ENCODE measurements at places on chromosomes 3 and 15.

GRCh38 chr3:32757618-32758374 lies 60.0 kb upstream of the TRIM71 start:
- no peak for DNase-seq

GRCh38 chr15:75823860-75824613 lies 19.2 kb upstream of the UBE2Q2 start:
- no peak for DNase-seq

GRCh38 chr3:86937306-86937791 lies 53.6 kb downstream of the VGLL3 start:
- no peak for DNase-seq

GRCh38 chr15:36831125-36831903 lies 251.9 kb downstream of the CDIN1 start:
- DNase-seq, result no peak

DNA sequence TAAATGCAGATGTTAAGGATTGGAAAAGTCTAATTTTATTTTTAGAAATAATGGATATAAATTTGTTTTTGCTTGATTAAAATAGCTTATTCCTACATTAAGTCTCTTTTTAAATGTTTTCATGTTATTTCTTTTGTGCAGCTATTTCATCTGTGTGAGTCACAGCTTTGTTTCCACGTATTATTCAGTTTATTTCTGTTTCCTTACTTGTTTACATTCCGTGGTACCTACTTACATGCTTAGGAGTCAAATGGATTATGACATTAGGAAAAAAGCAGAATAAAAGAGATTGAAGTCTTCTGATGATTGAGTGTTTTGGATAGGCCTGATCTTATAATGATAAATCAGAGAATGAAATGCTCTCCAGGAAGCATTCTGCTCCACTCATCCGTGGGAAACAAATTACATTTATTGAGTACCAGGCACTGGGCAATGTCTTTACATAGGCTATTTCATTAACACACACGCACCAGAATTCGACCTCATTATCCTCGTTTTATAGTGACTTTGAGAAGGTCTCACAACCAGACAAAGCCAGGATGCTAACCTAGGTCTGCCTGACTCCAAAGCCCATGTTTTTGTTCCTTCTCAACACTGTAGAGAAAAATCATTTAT lies 38.1 kb upstream of the RASA2 start:
- no peak for DNase-seq

GRCh38 chr3:110384601-110385000 lies 687.0 kb upstream of the NECTIN3 start:
- DNase-seq, result no peak

- DNase-seq, result no peak
Measured at GRCh38 chr15:61828008-61828407, 232.2 kb downstream of the VPS13C start.

DNA sequence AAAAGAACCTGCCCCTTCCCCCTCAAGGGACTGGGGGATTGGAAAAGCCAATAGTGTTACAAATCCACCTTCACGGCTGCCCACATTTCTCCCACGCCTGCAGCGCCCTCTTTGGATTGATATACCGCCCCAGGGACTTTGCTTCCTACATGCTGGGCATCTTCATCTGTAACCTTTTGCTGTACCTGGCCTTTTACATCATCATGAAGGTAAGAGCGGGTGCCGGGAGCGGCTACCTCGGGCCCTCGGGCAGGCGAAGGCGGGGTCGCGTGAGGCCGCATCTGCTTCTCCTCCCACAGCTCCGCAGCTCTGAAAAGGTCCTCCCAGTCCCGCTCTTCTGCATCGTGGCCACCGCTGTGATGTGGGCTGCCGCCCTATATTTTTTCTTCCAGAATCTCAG lies 73.1 kb downstream of the USF3 start:
- no peak for DNase-seq

GRCh38 chr3:72892870-72893269 lies 5.0 kb downstream of the GXYLT2 start:
- DNase-seq, result no peak

GRCh38 chr3:58272891-58273290 lies 33.2 kb upstream of the RPP14 start:
- DNase-seq, result no peak

- no peak for DNase-seq
Measured at GRCh38 chr3:195888311-195888761, 20.0 kb downstream of the TNK2 start.

GRCh38 chr3:37630441-37630840 lies 231.2 kb upstream of the CTDSPL start:
- DNase-seq, result no peak

DNA sequence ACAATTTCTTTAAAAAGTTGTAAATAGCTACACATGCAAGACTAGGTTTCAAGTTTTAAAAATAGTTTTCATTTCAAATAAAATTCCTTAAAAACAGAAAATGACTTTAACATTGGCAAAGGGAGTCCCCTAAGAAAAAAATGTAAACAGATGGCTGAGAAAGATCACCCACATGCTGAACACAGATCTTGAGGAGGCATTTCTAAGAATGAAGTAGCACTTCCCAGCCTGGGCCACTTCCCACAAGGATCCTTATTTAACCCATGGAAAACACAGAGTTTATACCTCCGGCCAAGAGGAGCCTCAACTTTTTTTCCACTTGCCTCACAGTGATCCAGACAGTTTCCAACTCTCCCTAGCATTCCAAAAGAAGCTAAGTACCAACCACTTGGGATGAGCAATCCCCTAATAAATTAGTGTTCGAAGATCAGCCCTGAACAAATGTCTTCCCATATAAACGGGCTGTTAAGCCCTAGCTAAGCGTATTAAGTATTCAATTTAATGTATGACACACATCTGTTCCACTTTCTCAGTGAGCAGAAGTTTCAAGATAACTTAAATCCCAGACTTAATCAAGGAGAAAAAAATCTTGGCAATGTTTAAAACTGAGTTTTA lies 61.4 kb downstream of the GADL1 start:
- DNase-seq, result no peak

DNA sequence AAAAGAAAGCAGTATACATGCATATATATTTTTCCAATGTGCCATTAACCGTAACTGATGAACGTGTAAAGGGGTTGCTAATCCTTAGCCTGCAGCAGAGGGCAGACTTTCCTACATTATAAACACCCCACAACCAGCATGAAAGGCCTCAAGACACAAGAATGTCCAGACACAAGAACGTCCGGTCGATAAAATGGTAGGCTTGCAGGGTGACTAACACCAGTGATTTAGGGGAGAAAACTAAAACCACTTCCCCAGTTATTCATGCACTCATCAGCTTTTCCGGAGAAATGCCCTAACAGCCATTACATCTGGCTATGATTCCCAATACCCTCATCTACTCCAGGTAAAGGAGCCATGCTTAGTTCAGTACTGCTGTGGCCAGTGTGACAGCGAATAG lies 57.4 kb downstream of the LRTM1 start:
- DNase-seq, result peak; percentile 3

DNA sequence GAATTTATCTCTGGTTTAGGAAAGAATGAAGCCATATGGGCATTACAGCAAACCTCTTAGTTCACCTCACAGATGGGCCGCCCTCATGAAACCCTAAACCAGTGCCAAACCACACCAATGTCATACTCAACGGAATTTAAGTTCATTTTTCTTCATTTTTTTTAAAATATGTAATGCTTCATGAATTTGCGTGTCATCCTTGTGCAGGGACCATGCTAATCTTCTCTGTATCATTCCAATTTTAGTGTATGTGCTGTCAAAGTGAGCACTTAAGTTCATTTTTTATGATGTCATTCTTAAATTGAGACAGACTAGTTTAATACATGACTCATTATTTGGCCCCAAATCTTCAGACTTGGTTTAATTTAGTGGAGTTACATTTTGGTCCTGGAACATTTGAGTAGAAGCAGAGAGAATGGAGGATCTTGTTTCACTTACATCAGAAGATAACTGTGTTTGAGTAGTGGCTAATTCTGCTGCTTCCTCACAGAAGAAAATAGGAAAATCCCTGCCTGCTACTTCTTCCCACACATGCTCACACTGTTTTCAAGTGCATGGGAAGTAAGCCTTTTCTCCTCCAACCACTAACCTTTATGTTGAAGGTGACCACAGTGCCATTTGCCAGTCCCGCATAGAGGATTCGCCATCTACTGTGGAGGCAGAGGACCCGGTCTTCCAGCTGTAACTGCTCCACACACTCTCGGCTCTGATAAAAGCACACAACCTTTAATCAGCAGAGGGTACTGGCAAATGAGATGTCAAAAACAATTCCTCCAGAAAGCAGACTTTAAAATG lies 63.3 kb downstream of the ZNF106 start:
- DNase-seq, result no peak

- DNase-seq, result no peak
Measured at GRCh38 chr15:99720533-99720932, 12.7 kb downstream of the LYSMD4 start.

DNA sequence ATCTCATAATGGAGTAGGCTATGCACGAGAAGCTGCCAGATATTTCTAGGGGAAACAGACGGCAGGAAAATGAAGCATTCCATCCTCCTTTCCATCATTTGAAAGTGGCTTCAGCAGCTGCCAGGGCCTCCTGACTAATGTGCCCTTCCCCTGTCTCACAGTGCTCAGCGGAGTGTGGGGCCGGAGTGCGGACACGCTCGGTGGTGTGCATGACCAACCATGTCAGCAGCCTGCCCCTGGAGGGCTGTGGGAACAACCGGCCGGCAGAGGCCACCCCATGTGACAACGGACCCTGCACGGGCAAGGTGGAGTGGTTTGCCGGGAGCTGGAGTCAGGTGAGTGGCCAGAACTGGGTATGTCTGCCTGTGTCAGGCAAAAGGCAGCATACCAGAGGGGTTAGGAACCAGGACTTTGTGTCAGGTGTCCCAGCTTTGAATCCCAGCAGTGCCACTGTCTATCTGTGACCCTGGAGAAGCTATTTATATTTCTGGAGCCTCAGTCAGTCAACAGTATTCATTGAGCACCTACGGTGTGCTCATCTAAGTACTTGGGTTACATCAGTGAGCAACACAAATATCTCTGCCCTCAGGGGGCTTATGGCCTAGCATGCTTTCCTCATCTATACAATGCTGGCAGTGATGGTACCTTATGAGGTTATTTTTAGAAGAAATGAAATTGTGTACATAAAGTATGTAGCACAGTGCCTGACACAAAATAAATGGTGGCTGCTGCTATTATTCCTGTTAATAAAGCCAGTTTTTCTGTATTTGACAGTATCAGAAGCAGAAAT lies 52.4 kb upstream of the NR2E3 start:
- DNase-seq, result no peak

DNA sequence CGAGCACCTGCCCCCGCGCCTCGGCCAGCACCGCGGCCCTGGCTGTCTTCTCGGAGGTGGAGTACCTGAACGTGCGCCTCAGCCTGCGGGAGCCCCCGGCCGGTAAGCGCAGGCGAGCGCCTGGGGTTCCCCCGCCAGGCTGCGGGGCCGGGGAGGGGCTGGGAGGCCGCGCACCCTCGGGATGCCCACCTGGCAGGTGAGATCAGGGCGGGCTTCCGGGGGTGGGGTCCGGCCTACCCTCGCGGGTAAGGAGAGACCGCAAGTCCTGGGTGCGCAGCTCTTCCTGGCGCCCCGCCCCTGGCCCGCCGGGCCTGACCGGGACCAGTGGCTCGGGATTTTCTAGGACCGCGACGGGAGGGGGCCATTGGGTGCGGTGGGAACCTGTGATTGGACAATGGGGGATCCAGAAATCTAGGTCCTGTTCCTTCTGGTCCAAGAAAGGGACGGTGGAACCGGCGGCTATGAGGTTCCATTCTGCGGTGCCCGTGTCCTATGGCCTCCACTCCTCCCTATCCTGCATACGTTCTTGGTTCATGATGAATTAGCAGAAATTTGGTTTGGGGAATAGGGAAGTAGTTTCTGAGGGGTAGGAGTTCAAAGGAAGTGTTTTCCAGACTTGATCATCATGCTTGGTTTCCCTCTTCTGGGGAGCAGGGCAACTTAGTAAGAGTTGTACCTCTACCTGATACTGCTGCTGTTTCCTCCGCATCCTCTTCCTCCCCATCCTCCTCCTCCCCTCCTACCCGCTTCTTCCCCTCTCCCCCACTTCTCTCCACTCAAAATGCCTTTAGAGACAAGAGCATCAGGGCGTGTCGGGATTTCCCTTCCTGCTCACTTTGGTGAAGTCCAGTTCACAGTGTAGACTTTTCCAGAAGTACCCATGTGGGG lies 808 bp downstream of the ARRDC4 start:
- no peak for DNase-seq

DNA sequence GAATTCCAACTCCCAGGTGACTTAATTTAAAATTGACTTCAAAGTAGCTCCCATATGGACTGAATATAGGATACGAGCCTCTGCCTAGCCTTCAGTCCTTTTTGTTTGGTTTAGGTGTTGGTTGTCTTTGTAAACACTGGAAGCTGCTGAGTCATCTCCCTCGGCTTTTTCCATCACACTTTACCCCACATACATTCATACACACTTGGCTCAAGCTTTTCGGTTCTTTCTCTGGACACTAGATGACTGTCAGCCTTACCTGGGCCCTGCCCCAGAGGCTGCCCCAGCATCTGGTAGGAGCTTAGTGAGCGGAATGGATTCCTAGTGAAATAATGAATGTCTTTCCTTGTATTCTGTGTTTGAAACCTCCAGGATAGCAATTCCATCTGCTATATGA lies 201.5 kb upstream of the IL12A start:
- DNase-seq, result no peak

- no peak for DNase-seq
Measured at GRCh38 chr3:152942366-152942765, 107.4 kb downstream of the P2RY1 start.

GRCh38 chr3:152910211-152910610 lies 75.3 kb downstream of the P2RY1 start:
- no peak for DNase-seq

GRCh38 chr3:96259-96658 lies 100.3 kb upstream of the CHL1 start:
- no peak for DNase-seq

DNA sequence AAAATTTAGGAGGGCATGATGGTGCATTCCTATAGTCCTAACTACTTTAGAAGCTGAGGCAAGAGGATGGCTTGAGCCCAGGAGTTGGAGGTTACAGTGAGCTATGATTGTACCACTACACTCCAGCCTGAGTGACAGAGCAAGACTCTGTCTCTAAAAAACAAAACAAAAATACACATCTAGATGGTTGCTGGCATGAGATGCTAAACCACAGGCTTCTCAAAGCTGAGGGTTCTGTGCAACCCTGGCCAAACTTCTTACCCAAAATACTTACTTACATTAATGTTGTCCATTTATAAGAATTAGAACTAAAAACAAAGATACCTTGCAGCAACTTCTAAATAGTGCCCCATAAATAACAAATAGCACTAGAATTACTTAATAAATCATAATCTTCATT lies 14.3 kb upstream of the ARHGEF3 start:
- no peak for DNase-seq

- no peak for DNase-seq
Measured at GRCh38 chr15:28904541-28905315, 19.0 kb downstream of the APBA2 start.
